IMR-90 (cell line): ENCODE measurements at places on chromosomes 16 and 17. TPM values are rescaled to one million over a fixed set of nuclear protein-coding genes. Genes with fewer than 3 reads are reported as not detected.

The MT1F gene
- 0.56 and 1.1 TPM in 2 replicates for polyA plus RNA-seq

The NDUFAF8 gene
- polyA plus RNA-seq: 65.0 and 80.0 TPM in 2 replicates

The IGFALS gene
- polyA plus RNA-seq: not detected in 2 replicates

The HASPIN gene
- 1.9 and 2.2 TPM in 2 replicates for polyA plus RNA-seq

The TEPSIN gene
- polyA plus RNA-seq: 28.1 and 36.1 TPM in 2 replicates

GRCh38 chr16:86101897-86102157 lies 202.9 kb downstream of the IRF8 start:
- no peak for DNase-seq

GRCh38 chr17:954431-955164 lies 25.0 kb downstream of the NXN start:
- DNase-seq: peak; percentile 95

DNA sequence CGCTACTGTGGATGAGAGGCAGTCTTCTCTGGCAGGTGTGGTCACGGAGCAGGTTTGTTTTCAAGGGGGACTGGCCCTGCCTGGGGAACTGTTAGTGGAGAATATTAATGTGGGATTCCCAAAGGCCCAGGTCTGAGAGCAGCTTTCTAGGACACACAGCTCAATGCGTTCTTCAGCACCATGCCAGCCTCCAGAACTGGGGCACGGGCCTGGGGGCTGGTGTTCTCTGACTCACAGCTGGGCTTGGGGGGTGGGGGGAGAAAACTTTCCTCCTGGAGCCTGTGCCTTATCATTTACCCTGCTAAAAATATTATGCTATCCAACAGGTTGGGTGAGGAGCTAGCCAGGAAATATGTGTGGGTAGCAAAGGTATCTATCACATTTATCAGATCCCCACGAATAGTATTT lies 13.5 kb upstream of the LHX1 start:
- no peak for DNase-seq

DNA sequence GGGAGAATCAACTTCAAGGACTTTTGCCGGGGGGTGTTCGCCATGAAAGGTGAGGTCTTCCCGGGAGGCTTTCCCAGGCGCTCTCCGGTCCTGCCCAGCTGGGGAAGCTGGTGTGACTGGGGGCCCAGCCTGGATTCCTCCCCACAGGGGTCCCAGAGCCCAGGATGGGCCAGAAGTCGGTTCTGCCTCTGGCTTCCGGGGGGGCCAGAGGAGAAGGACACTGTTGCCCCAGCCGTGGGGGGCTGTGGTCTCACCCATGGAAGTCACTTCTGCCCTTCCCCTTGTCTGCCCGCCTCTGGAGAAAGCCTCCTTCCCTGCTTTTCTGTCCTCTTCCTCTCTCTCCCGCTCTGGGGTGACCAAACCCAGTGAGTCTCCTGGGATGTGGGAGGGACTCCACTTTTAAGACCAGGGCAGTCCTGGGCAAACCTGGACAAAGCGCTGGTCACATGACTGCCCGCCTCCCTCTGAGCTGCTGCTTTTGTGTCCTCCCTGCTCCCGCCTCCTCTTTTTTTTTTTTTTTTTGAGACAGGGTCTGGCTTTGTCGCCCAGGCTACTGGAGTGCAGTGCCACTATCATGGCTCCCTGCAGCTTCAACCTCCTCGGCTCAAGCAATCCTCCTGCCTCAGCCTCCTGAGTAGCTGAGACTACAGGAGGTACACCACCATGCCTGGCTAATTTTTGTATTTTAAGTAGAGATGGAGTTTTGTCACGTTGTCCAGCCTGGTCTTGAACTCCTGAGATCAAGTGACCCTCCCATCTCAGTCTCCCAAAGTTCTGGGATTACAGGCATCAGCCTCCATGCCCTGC lies 40.6 kb downstream of the RAB11FIP4 start:
- no peak for DNase-seq

GRCh38 chr16:66926171-66926947 lies 1.0 kb upstream of the RRAD start:
- no peak for DNase-seq

DNA sequence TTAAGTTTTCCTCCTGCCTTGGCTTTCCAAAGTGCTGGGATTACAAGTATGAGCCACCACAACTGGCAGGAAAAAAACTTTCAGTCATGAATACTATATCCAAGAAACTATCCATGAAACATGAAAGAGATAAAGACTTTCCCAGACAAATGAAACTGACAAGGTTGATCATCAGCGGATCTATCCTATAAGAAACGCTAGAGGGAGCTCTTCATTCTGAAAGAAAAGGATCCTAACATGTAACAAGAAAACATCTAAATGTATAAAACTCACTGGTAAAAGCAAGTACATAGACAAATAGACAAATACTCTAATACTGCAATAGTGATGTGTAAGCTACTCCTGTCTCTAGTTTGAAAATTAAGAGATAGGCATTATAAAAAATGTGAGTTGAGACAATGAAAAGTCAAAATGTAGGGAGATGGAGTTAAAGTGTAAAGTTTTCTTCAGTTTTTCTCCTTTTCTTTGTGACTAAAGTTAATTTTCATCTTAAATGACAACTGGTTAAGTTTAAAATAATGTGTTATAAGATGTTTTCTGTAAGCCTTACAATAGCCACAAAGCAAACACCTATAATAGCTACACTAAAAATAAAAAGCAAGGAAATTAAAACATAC lies 79.6 kb upstream of the TEKT1 start:
- DNase-seq: peak; percentile 57

DNA sequence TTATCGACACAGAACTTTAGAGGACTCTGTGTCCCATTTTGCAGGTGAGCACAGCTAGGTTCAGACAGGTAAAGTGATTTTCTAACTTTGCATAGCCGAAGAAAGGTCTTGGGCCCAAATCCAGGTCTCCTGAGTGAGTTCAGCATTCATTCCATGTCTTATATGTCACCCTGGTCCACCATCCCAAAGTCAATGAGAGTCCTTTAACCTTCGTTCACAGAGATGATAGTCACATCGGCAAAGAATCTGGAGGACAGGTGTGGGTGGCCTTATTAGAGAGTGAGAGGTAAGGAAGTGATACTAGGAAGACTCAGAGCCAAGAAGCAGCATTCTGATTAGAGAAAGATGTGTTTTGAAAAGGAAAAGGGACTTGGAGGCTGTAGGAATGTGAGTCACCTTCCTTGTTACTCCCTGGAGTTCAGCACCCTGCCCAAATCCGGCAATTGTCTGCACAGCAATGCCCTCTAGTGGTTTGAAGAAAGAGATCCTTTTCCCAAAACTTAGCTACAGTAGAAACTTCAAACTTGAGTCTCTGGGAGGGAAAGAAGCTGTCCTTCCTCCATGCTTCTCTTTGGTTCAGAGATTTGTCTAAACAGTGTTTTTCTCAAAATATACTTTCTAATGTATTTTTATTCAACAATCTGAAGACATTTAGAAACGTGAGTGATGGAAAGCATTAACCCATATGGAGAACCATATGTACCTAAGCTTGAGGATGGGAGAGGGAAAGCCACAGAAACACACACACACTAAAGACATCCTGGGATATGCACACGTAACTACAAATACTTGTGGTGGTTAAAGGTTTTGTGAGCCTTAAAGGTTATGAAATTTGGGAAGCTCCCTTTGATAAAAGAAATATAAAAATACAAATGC lies 96.4 kb upstream of the SHISA6 start:
- no peak for DNase-seq

GRCh38 chr16:48053418-48053745 lies 102.4 kb downstream of the ABCC12 start:
- peak; percentile 69 for DNase-seq

GRCh38 chr17:76009969-76010661 lies 9.5 kb downstream of the CDK3 start:
- no peak for DNase-seq

GRCh38 chr16:2210009-2210332 lies 692 bp downstream of the BRICD5 start:
- no peak for DNase-seq

DNA sequence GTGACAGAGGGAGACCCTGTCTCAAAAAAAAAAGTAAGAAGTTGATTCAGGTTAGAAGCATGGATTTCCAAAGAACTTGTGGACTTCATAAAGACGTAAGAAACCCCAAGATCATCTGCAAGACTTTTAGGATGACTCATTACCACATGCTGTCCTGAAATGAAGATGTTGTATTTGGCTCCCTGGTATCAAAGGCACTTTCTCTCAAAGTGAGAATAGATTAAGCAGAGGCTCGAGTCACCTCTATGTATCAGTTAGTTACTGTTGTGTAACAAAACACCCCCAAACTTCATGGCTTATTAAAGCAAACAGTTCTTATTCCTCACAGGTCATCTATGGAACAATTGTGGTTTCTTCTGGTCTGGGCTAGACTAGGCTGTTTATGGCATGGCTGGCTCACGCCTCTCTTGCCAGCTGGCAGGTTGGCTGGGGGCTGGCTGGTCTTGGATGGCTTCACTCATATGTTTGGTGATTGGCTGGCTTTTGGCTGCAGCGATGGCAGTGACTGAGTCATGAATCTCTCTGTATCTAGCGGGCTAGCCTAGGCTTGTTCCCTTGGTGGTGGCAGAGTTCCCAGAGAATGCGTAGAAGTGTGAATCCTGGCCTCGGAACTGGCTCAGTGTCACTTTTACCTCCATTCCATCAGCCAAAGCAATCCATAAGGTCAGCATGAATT lies 60.4 kb upstream of the MSI2 start:
- no peak for DNase-seq

GRCh38 chr17:79839356-79840268 lies at the start of gene CBX4:
Gene CBX4 (minus strand): TSS chr17:79839440. CDS start chr17:79839251, 189 bp downstream.
- DNase-seq: peak; percentile 90

GRCh38 chr16:67022531-67023214 lies 6.3 kb upstream of the CBFB start:
- DNase-seq: no peak

DNA sequence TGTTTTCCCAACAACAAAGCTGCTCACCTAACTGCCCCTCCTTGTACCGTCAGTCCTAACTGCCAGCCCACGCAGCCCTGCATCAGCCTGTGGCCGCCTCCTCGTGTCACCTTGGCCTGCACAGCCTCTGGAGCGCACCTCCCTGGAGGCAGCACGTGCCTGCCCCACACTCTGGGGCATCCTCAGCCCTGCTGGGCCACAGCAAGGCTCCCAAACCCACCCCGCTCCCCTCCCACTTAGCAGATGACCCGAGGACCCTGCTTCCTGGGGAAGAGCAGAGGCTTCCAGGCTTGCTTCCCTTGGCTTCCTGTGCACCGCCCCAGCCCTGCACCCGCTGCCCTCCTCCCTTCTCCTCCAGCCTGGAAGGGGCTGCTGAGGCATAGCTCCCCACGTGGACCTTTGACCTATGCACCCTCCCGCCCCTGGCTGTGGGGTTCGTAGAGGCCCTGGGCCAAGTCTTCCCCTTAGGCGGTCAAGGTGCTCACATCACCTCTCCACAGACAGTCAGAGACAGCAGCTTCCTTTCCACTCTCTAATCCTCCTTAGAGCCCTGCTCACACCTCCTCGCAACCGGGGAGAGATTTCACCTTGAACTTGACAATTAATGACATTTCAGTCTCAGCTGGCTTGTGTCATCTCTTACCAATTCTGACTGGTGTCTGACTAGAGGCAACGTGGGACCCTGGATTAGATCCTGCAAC lies 115.0 kb downstream of the MGAT5B start:
- no peak for DNase-seq

- DNase-seq: peak; percentile 82
Observed at GRCh38 chr17:80942423-80943345, 49.0 kb upstream of the CHMP6 start.

- DNase-seq: no peak
Observed at GRCh38 chr17:74737299-74738050, 419 bp downstream of the RAB37 start.

- DNase-seq: no peak
Observed at GRCh38 chr17:82756166-82756565, 4.3 kb downstream of the TBCD start.

- no peak for DNase-seq
Observed at GRCh38 chr16:57373117-57373947, 1.0 kb downstream of the CX3CL1 start.

DNA sequence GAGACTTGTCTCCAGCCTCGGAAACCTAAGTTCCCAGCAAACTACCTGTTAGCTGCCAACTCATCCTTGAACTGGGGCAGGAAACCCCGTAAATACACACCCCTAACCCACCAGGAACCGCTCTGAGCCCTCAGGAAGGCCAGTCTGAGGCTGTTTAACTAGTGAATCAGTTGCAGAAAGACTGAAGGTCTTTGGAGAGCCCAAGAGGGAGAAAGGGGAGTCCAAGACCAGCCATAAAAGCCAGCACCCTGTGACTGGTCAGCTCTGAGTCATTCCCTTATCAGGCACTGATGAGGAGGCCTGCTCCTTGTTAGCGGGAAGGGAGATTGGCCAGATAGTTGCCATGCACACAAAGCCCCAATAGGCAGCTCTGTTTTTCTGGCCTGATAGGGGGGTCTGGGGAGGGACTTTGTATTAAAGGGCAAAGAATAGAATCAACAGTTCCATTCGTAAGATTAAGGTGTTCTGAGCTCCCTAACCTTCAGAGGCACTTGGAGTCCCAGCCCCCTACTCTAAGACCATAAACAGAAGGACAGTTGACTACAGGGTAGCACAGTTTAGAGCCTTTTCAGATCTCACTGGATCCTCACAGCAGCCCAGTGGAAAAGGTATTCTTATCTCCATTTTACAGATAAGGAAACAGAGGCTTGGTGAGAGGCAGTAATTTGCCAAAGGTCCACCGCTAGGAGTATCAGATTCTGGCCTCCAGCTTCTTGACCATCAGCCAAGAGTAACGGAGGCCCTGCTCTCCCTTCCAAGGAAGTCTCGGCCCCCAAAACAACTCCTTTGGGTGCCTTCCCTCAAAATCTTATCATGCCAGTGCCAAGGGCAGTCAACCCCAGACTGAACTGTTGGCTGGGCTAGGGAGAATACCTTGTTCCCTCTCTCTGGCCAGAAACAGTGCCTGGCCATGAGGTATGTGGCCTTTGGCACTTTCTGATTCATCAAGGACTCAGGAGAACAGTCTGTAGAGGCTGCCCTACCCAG lies 2.2 kb upstream of the KRT19 start:
- peak; percentile 93 for DNase-seq

DNA sequence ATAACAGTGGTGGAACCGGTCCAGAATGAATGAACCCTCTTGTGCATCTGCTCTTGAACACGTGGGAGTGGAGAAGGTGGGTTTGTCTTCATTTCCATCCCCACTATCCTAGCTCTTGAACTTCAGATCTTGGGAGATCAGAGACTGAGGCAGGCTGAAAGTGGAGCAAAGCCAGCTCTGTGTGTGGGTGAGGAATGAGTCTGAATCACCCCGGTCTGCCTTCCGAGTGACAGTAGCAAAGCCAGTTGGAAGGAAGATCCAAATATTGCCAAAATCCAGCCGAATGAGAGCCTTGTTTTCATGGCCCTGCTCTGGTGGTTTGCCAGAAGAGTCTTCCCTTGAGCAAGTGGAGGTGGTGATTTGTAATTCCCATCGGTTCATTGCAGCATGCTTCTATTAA lies 29.0 kb upstream of the ASIC2 start:
- DNase-seq: no peak

DNA sequence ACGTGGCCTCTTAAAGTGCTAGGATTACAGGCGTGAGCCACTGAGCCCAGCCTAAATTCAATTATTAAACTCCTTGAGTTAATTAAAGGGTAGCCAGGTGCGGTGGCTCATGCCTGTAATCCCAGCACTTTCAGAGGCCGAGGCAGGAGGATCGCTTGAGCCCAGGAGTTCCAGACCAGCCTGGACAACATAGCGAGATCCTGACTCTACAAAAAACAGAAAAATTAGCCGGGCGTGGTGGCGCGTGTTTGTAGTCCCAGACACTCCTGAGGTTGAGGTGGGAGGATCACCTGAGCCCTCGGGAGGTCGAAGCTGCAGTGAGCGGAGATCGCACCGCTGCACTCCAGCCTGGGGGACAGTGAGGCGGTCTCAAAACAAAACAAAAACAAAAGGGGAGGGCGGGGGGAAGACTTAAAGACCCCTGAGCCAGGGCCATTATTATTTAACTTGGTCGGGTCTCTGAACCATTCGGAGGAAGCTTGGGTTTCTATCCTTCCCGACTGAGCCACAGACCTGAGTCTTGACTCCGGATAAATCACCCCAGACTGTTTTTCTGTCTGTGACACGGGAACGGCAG lies 19.5 kb downstream of the BCL7C start:
- DNase-seq: no peak
